Stimulated activated CD4-positive, alpha-beta T cell treated with anti-CD3 and anti-CD28 coated beads, Interleukin-12 subunit alpha, Interleukin-12 subunit beta, amount 100 ng/mL, for 24 hours (primary cell): ENCODE measurements at places on chromosomes 4 and X.

DNA sequence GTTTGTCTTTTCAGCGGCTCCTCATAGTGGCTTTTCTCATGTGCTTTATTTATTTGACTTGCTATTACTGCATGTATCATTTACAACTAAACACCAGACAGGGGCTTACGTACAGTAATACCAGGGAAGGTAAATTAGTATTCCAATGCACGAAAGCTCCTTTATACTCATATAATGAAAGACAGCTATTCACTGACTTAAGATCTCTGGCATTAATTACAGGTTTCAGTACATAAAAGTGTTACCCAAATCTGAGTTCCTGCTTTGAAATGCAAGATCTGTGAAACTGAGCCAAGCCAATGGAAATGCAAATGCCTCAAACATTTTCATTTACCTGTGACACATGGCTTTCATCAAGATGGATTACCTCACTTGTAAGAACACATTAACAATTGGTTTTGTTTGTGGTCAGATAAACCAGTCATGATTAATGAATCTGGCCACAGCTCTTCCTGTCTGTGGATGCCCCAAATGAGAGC lies 107.2 kb downstream of the ANAPC4 start:
- no peak for DNase-seq

DNA sequence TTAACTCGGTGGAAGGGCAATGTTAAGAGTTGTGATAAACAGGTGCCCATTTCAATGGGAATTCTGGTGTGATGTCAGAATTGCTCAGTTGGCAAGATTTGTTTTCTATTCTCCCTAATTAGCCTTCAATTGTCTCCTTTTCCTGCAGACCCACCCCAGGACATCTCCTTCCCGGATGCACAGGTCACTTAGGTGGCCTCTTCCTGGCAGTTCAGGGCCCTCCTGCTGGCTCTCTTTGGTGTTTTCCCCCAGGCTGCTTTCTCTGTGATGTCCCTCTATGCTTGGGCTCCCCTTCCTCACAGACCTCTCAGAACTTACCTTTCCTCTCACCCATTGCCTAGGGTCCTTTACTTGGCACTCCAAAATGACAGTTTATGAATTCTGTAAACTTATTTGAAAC lies 126.3 kb downstream of the GPAT3 start:
- DNase-seq: no peak

DNA sequence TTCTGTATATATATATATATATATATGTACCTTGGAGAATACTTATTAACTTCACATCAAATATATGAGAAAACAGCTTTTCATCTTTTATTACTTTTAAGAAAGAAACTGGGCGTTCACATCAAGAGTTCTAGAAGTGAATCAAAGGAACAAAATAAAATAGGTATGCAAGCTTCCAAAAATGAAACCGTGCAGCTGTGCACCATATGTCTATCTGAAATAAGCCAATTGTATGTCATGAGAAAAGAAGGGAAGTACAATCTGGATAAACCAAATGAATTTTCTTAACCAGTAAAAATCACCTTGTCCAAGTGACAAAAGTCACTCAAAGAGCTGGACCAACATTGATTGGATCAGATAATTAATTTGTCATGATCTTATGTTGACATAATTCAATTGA lies 405.4 kb upstream of the TECRL start:
- no peak for DNase-seq

DNA sequence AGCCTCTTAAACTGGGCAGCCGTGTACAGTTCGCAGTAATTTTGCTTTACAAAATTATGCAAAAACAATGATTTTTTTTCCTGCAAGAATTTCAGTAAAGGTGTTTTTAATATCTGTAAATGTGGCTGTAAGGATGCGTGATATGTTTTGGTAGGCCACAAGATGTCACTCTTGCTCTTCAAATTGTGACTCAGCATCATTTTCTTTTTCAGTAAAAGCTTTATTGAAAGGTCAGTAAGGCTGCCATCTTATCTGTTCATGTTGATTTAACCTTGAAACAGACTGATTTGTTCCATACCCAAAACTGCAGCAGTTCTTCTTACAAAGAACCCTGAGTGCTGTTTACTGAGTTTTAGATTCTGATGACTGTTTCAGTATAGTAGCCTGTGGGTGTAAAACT lies 39.9 kb downstream of the TXLNG start:
- DNase-seq: no peak

DNA sequence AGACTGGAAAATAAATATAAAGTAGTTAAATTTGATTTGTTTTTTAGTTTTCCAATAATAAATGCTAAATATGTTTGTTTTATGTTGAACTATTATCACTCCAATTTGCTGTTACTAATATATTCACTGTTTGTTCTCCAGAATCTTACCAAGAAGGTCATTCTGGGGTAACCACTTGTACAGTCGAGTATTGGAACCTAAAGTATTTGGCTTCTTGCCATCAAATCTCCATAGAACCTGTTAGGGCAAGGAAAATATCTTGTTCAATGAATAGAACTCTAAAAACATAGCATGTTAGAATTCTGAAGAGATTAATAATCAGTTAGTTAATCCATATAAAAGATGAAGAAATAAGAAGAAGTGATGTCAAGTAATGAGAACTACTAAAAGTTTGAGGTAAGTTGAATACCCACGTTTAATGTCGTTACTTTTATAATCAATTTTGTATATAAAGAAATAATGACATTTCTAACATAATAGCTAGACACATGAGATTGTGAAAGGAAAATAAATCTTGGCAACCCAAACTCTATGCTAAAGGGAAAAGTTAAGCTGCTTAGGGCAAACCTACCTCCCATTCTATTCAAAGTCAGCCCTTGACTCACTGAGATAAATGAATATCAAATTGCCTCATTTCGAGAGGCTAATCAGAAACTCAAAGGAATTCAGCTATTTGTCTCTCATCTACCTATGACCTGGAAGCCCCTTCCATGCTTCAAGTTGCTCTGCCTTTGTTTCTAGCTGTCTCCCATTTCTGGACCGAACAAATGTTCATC lies 15.3 kb downstream of the UGT2B15 start:
- no peak for DNase-seq

DNA sequence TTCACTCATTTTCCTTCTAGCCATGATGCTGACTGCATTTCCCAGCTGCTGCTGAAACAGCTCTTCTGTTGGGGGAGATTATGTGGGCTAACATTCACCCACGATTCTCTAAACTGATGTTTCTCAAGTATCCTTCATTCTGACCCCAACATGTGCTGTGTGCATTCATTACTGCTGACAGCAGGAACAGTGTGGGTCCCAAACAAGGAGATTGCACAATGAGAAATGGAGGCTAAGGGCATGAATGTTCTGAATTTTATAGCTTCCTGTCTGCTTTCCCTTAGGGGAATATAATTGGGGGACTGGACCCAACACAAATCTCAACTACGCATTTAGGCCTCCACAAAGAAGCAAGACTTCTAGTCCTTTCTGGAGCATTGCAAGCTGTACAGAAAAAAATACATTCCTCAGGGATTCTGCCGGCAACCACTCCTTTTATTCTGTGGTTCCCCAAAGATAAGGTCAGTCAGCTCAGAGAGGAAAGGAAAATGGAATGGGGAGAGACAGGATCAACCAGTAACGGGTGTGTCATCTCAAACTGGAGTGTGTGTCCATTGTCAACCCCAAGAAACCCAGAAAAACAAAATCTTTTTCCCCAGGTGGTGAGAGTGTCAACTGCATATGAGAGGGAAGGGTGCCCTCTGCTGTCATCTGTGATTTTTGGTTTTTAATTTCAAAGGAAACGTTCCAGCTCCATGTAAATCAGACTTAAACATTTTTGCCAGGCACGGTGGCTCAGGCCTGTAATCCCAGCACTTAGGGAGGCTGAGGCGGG lies 81.5 kb upstream of the EGFL6 start:
- no peak for DNase-seq

DNA sequence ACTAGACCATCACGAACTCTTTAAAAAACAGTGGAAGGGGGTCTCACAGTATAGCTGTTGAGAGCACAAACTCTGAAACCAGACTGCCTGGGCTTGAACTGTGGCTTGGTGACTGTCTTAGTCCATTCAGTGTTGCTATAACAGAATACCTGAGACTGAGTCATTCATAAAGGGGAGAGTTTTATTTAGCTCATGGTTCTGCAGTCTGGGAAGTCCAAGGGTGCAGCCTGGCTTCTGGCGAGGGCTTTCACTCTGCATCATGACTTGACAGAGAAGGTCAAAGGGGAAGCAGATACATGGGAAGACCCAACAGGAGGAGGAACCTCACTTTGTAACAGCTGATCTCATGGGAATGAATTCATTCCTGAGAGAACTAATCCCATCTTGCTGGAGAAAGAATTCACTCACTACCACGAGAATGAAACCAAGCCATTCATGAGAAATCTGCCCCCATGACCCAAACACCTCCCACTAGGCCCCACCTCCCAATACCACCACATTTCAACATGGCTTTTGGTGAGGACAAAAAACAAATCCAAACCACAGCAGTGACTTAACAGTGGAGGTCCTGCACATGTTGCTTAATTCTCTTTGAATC lies 116.7 kb upstream of the STOX2 start:
- no peak for DNase-seq

- DNase-seq: no peak
Measured at GRCh38 chr4:11194431-11194830, 234.3 kb downstream of the HS3ST1 start.

DNA sequence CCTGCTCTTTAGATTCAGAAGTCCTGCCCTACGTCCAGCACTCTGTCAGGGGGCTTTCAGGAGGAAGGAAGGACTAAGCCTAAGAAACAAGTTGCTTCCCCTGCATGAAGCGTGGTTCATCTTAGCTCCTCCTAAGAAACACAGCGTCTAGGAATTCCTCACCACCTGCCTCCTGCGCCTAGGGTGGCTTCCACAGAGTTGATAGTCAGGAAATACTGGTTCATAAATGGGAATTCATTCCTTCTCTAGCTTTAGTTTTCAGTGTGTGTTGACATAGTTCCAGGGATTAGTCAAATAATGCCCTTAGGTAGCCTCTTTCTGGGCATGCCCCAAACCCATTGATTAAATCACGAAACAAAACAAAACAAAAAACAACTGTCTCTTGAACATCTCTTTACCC lies 1.7 kb upstream of the MXRA5 start:
- no peak for DNase-seq

DNA sequence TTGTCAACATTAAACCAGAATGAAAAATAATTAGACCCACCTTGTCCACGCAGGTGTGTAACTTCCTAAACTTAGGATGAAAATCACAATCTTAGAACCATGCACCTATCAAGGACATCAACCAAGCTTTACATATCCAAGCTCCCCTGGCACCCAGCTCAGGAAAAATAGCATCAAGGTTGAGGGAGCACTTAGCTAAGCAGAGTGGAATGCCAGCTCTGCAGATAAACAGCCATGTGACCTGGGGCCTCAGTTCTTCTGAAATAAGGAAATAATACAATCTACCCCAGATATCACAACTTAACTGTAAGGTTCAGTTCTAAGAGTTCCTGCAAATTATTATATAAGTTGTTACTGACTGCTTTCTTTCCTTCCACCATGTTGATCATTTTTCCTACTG lies 64.7 kb downstream of the DHX15 start:
- no peak for DNase-seq

DNA sequence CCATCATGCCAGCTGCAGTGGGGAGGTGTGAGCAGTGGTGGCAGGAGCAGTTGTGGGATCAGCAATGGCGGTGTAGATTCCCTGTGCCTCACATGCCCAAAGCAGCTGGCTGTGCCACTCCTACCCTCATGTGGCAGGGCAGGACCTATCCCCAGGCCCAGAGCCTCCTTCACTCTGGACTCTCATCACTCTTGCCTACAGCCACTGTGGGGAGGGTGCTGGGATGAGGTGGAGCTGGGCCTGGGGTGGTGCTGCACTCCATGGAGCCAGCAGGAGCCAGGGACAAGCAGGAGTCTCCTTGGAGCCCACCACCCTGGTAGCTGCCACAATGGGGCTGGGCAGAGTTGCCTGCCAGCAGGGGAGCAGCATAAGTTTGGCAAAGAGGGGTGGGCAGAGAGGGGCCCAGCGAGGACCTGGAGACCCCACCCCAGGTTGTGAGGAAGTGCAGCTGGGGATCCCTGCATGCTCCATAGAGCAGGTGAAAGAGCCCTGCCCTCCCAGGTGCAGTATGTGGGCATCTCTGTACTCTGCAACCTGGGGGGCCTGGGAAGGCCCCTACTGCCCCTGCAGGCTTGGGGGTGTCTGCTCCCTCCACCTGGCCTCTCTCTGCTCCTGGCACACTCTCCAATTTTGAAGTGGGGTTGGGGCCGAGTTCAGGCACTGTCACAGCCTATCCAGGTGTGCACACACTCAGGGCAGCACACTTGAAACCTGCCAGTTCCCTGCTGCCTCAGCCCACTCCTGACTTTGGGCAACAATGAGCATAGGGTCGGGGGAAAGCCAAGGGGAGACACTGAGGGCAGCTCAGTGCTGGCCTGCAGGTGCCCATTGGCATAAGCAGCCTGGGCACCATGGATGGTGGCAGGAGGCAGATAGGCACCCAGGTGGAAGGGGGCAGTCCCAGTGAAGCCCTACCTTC lies 74.0 kb upstream of the INTU start:
- no peak for DNase-seq

DNA sequence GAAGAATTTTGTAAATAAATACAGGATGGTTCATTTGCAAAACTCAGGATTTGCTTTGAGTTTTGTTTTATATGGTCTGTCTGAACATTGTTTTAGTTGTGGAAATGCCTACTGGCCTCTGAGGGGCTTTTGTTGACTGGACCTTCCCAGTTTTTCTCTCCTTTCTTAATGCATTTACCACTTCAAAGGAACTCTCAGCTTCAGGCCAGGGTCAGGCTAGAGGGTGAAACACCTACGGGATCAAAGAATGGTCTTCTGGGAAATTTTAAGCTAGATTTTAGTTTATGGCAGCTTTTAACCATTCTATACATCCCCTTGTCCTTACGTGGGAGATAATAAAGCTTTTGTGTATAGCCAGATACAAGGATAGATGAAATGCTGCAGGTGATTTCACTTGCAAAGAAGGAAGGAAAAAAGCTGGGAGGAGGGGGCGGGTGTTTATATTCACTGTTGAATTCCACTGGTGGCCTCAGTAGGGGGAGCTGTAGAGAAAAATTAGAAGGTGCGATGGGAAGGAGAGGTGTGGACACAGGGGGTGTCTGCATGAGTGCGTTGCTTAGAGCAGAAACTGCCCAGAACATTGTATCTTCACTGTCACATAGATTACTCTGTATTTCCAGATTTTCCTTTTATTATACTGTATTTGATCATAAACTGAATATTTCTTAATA lies 151.8 kb downstream of the TSPAN5 start:
- DNase-seq: no peak

GRCh38 chrX:153917869-153918268 lies 8.2 kb downstream of the ARHGAP4 start:
- DNase-seq: no peak
